IPS DF 6.9 (cell line): ENCODE measurements at places on chromosomes 3 and 15.

GRCh38 chr3:39158148-39158715 is 4.8 kb upstream of the CSRNP1 start:
- no peak for DNase-seq

- DNase-seq = no peak
These were observed 249.6 kb downstream of the MBNL1 start for GRCh38 chr3:152518346-152518745.

DNA sequence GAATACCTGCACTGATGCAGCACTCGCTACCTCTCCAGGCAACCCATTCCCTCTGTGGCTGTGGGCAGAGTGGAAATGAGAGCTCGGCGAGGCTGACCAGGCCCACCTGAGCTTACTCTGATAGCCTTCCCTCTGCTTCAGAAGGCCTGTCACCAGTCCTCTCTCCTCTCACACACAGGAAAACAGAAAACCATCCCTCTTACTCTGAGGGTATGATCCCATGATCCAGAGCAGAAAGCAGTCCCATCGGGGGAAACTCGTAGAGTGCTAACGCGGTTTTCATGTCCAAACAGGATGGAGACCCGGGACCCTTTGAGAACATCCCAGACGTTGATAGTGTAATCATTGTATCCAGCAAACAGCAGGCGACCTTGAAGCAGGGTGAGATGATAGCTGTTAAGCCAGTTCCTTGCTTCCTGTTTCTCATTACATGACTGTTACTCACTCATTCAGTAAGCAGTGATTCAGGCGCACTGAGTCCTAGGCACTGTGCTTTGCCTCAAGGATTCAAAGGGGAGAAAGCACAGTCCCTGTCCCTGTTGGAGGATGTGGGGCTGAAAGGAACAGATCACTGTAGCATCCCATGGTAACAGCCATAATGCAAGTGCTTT is 11.8 kb upstream of the BCL2L10 start:
- DNase-seq = no peak

DNA sequence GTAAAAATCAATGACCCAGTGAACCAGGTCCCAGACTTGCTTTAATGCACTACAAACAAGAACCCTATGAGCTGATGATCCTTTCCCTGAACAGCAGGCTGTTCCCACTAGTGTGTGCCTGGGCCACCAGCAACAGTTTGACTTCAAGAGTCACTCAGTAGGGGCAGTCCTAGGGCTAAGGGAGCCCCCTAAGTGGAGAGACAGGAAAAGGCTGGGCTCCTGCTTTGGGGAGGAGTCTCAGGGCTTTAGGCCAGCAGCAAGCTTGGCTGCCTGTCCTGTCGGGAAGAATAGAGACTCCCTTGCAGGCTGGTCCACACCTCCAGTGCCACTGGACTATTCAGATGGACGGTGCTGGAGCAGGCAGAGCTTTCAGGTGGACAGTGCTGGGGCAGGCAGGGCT is 29.4 kb upstream of the ADCY5 start:
- DNase-seq = no peak

DNA sequence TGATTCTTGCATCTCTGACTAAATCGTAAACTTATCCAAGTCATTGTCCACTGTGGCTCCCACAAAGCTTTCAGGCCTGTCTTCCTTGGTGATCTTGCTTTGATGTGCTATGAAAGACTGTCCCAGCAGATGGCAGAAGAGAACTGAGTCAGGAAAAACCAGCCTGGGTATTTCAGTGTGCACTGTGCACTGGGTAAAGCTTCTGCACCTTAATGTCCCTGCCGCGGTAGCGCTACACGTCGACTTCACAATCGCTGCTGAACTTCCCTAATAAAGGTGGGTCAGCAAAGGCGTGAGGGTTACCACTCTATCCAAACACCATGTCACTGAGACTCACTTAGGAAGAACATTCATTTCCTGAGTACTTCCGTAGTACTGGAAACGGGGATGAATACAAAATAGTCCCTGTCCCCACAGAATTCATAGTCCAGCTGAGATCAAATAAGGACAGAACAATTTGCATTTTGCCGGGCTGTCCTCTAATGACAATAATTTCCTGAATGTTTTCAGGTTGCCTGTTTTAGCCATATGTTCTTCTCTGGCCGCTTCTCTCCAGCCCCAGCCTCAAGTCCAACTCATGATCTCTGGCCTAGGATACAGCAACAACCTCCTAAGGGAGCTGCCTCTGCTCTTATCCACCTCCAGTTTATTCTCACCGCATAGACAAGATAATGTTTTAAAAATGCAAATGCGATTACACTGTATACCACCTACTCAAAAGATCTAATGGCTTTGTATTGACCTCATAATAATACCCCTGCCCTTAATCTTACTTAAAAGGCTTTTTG is 83.6 kb upstream of the AKAP13 start:
- DNase-seq = peak; percentile 27

DNA sequence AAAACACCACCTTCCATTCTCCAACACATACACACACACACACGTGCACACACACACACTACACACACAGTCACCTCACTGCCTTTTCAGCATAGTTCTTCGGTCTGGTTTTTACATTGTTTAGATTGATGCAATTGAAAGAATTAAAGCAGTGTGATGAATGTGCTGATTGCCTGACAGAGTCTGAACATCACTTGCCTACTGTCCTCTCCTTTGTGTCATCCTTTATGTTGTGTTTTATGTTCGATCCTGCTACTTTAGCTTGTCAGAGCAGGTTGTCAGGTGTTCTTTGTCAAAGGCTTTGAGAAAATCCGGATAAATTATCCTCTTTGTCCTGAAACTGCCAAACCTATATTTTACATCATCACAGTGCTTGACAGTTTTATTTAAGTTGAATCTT is 80.4 kb downstream of the IQCH start:
- no peak for DNase-seq

DNA sequence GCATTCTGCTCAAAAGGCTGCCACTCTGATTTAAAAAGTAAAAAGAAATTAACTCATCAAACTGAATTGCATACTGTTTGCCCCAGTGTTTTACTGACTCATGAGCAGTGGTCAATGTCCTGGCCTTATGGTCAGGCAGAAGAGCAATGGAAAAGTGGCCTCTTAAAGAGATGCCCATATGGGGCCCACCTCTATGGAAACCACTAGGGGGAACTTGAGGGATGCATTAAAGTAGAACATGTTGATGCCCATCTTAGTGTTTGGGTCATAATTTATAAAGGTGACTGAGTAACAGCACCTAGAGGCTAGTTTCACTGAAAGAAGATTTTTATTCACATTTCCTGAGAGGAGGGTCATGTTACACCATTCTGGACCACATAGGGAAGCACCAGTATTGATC is 66.5 kb upstream of the RNU6-1 start:
- DNase-seq = no peak

- DNase-seq = peak; percentile 54
These were observed 27.3 kb upstream of the DMXL2 start for GRCh38 chr15:51649659-51650521.

DNA sequence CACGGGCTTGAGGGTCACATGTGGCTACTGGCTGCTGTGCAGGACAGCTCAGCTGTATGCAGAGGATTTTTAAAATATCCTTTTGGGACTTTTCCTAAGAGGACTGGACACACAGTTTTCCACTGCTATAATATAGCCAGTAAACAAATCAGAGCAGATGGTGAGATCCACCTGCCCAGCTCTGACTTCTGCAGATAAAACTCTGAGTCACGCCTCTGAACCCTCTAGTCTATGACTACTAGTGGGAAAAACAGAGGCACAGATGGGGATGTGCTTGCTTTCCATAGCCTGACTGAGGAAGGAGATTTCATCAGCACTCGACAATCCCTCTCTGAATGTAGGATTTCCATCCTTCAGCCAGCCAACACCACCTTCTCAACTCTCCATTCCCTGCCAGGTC is 45.1 kb downstream of the COLQ start:
- no peak for DNase-seq

DNA sequence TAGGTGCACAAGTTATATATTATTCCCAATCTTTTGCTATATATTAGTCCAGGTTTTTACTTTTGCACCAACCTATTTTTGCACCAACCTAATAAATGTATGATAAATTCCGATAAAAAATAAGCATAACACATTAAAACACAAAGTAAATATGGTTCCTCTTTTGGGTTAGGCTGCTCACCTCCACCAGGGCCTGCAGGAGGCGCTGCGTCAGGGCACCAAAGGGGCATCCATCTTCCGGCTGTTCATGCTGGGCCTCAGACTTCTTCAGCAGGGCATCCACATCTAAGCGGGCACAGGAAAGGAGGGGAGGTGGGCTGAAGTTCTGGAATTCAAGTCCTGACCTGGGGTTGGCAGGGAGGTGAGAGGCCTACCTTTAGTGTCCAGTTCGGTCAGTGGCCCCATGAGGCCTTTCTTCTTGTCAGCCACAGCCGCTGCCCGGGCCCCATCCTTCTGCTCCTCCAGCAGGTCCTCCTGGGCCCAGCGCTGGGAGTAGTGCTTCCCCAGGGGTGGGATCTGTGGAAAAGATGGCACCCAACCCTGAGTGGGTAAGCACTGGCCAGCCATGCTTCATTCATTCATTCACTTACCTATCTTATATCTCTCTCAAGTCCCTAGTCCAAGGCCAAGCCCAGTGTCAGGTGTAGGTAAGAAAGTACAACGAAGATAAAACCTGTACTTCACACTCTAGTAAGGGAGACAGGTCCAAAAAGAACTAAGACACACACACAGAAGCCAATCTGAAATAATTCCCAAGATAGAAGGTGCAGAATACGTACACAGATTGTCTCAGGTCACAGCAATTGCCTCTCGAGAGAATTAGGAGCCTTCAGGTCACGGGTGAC is 5.2 kb downstream of the TADA3 start:
- DNase-seq = no peak

- DNase-seq = no peak
These were observed 22.4 kb downstream of the PRKCI start for GRCh38 chr3:170244576-170244975.

DNA sequence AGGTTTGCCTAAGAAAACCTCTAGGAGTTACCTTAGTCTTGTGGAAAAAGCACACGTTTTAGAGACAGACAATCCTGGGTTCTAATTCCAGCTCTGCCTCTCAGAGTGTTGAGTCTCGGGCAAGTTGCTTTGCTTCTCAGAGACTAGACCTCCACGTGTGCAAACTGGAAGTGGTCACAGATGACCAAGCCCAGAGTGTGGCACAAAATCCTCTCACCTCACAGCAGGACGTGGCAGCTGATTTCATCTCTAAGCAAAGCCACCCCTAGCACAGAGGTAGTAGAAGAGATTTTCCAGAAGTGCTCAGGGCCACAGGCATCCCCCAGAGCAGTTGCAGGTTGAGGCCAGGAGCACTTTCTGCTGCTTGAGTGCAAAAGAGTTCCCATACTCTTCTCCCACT is 79.2 kb downstream of the CD47 start:
- DNase-seq = no peak

GRCh38 chr3:17110660-17111396 is 226.1 kb downstream of the PLCL2 start:
- DNase-seq = no peak

DNA sequence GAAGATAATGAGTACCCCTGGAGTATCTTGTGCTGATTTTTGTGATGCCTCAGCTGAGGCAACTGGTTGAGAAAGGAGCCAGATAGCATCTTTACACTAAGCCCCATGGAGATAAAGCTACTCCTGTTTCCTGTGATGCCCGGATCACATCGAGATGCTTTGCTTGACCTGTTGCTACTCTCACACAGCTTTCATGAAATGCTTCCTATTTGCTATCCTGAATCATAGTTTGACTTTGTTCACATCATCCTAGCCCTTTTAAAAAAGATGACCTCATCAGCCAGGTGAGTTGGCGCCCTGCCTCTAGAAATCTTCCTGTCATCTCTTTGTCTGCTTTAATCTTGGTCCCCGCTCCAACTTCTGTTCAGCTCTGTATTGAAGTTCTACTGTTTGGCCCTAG is 409.6 kb upstream of the TBL1XR1 start:
- no peak for DNase-seq

- no peak for DNase-seq
These were observed 171.4 kb downstream of the NFKBIZ start for GRCh38 chr3:102020735-102021134.

GRCh38 chr3:51819709-51820406 is 40.8 kb upstream of the IQCF6 start:
- peak; percentile 50 for DNase-seq

DNA sequence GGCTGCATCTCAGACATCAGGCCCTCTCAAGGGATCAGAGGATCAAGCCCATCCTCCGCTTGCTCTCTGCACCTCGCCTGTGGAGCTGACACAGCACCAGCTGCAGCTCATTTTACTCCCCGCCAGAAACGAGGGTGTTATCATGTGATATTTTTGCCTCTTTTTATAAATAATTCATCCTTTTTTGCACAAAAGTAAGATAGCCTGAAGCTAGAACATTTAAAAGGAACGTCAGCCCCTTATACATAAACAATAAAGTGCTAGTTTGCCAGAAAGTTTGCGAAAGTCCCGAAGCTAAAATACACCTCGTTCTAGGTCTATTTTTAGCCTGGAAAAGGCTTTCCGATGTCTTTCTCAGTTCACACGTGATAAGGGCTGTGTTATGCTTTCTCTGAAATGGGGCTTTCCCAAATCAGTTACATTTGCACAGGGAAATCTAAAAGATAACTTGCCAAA is 9.6 kb upstream of the FAM174B start:
- DNase-seq = no peak

DNA sequence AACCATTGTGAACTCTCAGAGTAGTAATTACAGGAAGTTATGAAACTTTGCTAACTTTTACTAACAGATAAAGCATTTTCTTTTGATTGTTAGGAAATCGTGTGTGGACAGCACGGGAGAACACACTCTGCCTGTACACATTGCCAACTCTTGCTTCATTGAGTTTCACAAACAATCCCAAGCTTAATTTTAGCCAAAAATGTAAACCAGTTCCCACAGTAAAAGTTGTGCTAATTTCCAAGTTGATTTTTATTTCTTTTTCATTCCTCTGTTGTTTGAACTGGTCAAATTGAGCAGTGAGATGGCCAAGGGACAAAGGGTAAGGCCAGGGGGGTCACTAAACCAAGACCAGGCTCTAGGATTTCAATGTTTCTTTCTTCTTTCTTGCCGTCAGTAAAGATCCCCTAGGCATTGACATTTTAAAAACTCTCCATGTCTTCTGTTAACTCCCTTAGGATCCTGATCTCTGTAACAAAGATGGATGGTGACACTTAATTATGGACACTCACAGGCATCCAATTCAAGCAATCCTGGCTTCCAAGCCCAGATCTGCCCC is 414.9 kb downstream of the RBMS3 start:
- no peak for DNase-seq

GRCh38 chr15:96254173-96254572 is 76.3 kb upstream of the NR2F2 start:
- DNase-seq = no peak

GRCh38 chr15:33330931-33331330 is 20.2 kb downstream of the RYR3 start:
- DNase-seq = no peak

DNA sequence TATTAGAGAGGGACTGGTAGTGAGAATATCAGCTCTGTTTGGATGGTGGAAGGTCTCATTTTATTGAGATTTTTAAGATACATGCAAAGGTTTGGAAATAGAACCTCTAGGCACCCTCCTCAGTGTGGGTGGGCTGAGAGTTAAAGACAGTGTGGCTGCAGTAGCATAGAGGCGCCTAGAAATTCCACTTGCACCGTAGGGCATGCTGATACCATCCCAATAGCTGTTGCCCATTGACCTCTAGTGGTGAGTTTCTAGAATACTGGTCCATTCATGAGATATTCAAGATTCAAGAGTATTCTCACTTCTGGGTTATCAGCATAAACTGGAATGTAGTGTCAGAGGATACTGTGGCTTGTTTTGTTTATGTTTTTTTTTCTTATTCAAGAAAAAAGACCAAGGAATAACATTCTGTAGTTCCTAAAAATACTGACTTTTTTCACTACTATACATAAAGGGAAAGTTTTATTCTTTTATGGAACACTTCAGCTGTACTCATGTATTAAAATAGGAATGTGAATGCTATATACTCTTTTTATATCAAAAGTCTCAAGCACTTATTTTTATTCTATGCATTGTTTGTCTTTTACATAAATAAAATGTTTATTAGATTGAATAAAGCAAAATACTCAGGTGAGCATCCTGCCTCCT is 87.2 kb downstream of the TGFBR2 start:
- peak; percentile 54 for DNase-seq
